Substantia nigra (tissue), 51 donors: ENCODE measurements at places on chromosomes 7 and 10.

DNA sequence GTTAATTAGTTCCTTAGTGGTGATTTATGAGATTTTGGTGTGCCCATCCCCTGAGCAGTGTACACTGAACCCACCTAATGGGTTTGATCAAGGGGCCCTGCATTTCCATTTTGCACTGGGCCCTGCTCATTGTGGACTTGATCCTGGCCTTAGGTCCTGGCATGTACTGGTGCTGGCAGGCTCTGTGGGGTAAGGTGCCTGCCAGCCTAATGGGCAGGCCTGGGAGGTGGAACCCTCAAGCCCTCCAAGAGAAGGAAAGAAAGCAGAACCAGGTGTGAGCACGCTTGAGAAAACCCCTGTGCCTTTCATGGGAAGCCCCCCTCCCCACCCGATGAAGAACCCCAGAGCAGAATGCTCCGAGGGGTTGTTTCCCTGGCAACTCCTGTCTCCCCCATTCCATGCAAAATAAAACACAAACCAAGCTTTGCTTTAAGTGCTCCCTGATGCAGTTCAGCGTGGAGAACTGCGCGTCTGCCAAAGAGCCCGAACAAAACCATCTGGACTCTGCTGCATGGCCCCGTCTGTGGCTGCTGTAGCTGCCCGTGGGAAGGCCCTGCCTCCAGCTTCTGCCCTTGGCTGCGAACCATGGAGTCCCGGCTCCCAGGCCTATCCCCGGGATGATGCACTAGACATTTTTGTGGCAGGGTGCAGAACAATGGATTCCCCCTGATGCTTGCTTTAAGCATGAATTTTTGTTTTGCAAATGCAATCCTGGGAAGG, 123.3 kb downstream of the PRPF18 start:
- DNase-seq = peak; percentile 25

GRCh38 chr10:28147706-28148105, 148.8 kb upstream of the ODAD2 start:
- no peak for DNase-seq

- no peak for DNase-seq
Measured at GRCh38 chr7:156496363-156496769, 144.2 kb upstream of the RNF32 start.

GRCh38 chr7:136342251-136342650, 365.1 kb upstream of the MTPN start:
- no peak for DNase-seq

- no peak for DNase-seq
Measured at GRCh38 chr10:34717429-34717828, 97.7 kb downstream of the PARD3 start.

- no peak for DNase-seq
Measured at GRCh38 chr10:78691301-78692030, 377.3 kb upstream of the ZMIZ1 start.

DNA sequence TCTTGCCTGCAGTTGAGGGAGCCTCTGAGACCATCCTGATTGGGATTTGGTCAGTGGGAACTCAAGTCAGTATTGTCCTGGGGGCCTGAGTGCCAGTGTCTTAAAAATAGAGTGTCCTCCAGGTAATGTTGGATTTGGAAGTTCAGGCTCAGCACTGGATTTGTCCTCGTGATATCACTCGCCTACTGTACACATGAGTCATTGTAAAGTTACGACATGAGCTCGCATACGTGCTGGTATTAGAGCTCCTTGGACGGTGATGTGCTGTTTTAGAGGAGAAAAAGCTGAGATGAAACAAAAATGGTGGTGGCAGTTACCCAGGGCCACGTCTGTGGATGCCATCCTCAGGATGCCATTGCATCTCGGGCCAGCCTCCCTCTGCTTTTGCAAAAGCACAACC, 78.2 kb downstream of the MGMT start:
- DNase-seq = no peak

GRCh38 chr10:58300676-58301075, 31.7 kb downstream of the CISD1 start:
- DNase-seq = no peak

- DNase-seq = no peak
Measured at GRCh38 chr10:110447886-110448285, 49.8 kb upstream of the DUSP5 start.
